ENCODE measurements at places on chromosomes 16 and 17. TPM values are rescaled to one million over a fixed set of nuclear protein-coding genes. Genes with fewer than 3 reads are reported as not detected.

The ZNF287 gene
- polyA plus RNA-seq = 9.1 TPM

The NOG gene
- 1.5 TPM for polyA plus RNA-seq

The USP6 gene
- 2.4 TPM for polyA plus RNA-seq

The ARL4D gene
- 8.9 TPM for polyA plus RNA-seq

The SNF8 gene
- 87.8 TPM for polyA plus RNA-seq

The PPM1E gene
- 0.60 TPM for polyA plus RNA-seq

The OR3A1 gene
- polyA plus RNA-seq = 0.17 TPM

The MAPT gene
- 7.7 TPM for polyA plus RNA-seq

The CRYBA1 gene
- polyA plus RNA-seq = not detected

The SDK2 gene
- polyA plus RNA-seq = 7.6 TPM

The SPNS2 gene
- polyA plus RNA-seq = 31.8 TPM

The SLC12A3 gene
- polyA plus RNA-seq = 0.16 TPM

The HAP1 gene
- polyA plus RNA-seq = 0.58 TPM

The LRRC36 gene
- polyA plus RNA-seq = 49.5 TPM

The SDR42E2 gene
- polyA plus RNA-seq = 0.22 TPM

The HIC1 gene
- 23.6 TPM for polyA plus RNA-seq

The DCXR gene
- polyA plus RNA-seq = 81.0 TPM

The SMIM5 gene
- 1.8 TPM for polyA plus RNA-seq

The ZP2 gene
- 3.9 TPM for polyA plus RNA-seq

The LGALS9 gene
- polyA plus RNA-seq = 26.7 TPM

The ARL5C gene
- polyA plus RNA-seq = 0.69 TPM

The PSMD3 gene
- polyA plus RNA-seq = 108 TPM

The WNK4 gene
- polyA plus RNA-seq = 2.5 TPM

The RCVRN gene
- polyA plus RNA-seq = 0.17 TPM

The NIP7 gene
- polyA plus RNA-seq = 31.0 TPM

The FBXL16 gene
- polyA plus RNA-seq = 0.48 TPM

The HEATR9 gene
- polyA plus RNA-seq = 0.20 TPM

The ITPRIPL2 gene
- polyA plus RNA-seq = 32.7 TPM

The ST6GALNAC1 gene
- 2.8 TPM for polyA plus RNA-seq

The KCTD19 gene
- polyA plus RNA-seq = 9.2 TPM

The CDH16 gene
- 23.8 TPM for polyA plus RNA-seq

The MT1M gene
- polyA plus RNA-seq = 0.79 TPM

The LRRC37A3 gene
- 30.2 TPM for polyA plus RNA-seq

The NPIPA8 gene
- polyA plus RNA-seq = 1.8 TPM

The CMTM2 gene
- 0.77 TPM for polyA plus RNA-seq

The WFIKKN1 gene
- polyA plus RNA-seq = 0.35 TPM

The GLP2R gene
- 2.2 TPM for polyA plus RNA-seq

The ELOB gene
- polyA plus RNA-seq = 133 TPM

The TNFSF12 gene
- 29.7 TPM for polyA plus RNA-seq

The KRT40 gene
- polyA plus RNA-seq = not detected

The MT1H gene
- polyA plus RNA-seq = not detected

The USP36 gene
- 38.5 TPM for polyA plus RNA-seq

The SLC52A1 gene
- polyA plus RNA-seq = 0.34 TPM

The C1QTNF8 gene
- polyA plus RNA-seq = 0.10 TPM

The DNAAF1 gene
- polyA plus RNA-seq = 4.1 TPM

The NPIPA2 gene
- not detected for polyA plus RNA-seq

All from left lung (tissue), 14 donors.